Cardiac fibroblast (primary cell): ENCODE measurements at places on chromosomes 7 and 10.

GRCh38 chr7:111730476-111731300, 168.4 kb upstream of the IMMP2L start:
- peak; percentile 58 for DNase-seq

GRCh38 chr10:6692856-6693255, 112.8 kb upstream of the PRKCQ start:
- no peak for DNase-seq

DNA sequence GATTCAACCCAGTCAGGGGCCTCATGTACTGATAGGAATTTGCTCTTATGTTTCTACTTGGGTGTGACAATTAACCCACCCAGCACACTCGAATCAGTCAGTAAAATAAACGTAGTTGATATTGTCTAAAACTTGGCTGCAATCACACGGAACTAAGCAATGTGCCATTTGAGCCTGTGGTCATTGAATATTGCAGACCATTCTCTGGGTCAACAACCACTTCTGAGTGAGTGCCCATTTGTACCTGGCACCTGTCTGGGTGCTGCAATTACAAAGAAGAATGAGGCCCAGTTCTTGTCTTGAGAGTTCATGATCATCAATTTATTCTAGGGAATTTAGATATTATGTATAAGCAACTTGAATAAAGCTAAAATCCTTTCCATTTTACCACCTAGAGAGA, 29.8 kb downstream of the NPY start:
- DNase-seq, result no peak

DNA sequence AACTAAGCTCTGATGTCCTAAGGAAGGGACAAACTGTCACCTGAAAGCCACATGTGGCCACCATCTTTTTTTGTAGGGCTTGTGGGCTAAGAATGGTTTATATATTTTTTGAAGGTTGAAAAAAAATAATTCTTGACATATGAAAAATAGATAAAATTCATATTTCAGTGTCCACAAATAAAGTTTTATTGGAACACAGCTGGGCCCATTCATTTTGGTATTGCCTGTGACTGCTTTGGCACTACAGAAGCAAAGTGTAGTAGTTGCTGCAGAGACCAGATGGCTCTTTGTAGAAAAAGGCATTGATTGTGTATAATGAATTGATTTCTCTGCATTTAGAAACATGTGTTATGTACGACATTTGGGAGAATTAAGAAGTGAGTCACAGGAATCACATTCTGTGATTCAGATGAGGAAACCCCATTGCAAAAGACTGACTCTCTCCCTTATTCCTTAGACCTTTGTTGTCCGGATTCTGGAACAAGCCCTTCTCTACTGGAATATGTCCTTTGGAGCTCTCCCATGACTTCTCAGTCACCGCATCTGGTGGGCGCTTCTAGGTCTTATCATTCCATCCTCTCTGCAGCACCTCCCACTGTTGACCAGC, 438.7 kb downstream of the LRMDA start:
- no peak for DNase-seq

DNA sequence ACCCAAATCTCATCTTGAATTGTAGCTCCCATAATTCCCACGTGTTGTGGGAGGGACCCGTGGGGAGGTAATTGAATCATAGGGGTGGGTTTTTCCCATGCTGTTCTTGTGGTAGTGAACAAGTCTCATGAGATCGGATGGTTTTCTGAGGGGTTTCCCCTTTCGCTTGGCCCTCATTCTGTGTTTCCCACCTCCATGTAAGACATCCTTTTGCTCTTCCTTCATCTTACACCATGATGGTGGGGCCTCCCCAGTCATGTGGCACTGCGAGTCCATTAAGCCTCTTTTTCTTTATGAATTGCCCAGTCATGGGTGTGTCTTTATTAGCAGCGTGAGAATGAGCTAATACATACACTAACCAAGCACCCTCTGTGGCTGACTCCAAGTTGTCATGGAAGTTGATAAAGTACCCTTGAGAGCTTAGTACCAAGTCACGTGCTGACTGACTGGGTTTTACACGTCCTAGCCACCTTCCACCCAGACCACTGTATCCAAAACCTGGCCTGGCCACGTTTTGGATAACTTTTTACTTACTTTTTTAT, 614.4 kb downstream of the SDK1 start:
- DNase-seq, result no peak

DNA sequence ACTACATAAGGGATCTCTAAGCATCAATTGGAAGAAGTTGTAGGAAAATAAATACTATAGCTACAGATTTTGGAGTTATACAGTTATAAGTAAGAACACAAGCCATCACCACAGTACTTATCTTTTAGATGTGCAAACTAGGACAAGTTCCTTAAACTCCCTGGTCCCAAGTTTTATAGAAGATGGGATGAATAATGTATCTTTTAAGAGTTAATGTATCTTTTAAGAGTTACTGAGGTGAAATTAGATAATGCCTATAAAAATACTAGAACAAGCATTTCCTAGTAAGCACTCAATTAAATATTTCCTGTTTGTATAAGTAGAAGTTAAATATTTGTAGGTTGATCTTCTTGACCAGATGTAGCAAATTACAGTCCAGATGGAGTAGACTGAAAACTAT, 56.8 kb downstream of the SEMA3A start:
- no peak for DNase-seq

DNA sequence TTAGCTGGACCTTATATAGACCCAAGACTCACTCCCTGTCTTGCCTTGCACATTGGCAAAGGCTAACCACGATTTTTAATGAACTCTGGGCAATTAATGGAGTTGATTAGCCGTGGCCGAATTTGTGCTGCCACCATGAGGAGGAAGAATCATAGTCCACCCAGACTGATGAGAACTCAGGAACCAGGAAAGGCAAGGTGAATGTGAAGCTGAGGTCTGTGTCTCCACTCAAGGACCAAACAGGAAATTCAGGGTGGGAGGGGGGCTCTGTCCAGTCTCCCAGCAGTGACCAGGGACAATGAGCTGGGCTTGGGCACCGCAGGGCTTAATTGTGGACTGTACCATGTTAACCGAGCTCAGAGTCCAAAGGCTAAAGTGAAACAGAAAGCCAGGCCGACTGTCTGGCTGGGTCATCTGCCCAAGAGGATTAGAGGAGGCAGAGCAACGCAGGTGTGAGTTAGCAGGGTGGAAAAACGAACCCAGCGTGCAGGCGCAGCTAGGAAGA, 127.0 kb upstream of the JCAD start:
- DNase-seq, result no peak

DNA sequence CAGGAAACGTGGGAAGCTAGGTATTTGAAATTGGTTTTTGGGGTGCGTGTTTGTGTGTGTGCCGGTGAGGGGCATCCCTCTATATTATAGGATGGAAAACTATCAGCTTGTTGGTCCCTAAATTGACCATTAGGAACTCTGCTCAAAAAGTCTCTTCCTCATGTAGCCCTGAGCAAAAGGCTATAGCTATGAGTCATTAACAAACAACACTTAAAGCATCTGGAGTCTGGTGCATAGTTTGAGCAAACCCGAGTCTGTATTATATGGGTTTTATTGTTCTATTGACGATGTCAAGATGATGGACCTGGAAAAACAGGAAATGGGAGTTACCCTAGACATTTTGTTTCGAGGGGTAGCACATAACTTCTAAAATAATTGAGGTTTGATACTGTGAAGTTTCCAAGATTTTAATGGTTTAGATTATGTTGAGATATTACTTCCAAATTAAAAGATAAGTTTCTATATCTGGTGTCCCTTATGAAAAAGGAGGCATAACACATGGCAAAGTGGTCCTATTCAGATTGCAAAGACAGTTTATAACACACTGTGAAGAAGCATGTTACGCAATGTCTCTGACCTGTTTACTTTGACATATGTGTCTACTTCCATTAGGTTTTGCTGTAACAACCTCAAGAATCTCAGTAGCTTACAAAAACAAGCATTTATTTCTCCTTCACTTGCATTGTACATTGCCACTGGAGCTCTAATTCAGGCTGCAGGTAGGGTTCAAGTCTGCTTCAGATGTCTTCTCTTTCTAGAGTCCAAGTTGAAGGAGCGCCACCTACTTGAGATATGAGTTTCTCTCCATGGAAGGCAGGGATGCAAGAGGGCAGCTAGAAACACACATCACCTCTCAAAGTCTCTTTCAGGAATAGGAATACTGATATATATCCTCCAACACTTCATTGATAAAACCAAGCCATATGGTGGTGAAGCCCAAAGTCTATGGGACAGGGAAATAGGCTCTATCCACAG, 357.7 kb downstream of the PHF14 start:
- no peak for DNase-seq

- DNase-seq, result peak; percentile 24
Measured at GRCh38 chr7:36749282-36749960, 25.1 kb upstream of the AOAH start.

- DNase-seq, result no peak
Measured at GRCh38 chr7:119802147-119802546, 470.8 kb upstream of the KCND2 start.

GRCh38 chr7:24713850-24714675, 43.2 kb downstream of the GSDME start:
- no peak for DNase-seq

- DNase-seq, result peak; percentile 76
Measured at GRCh38 chr7:70698219-70698832, 433.6 kb upstream of the GALNT17 start.

DNA sequence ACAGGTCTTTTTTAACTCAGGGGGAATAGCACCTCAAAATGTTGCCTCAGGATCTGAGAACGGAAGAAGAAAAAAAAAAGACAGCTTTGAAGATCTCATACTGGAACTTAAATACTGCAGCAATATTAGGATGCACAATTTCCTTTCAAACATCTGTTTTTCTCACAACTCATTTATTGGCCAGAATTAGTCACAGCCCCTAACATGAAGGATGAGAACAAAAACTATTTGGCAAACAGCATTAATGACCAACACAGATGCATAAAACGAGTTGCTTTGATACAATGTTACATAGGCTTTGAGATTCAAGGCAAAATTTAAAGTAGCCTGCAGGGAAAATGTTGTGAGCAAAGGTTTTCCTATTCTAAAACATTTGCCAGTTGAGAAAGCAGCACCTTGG, 36.5 kb downstream of the JMJD1C start:
- peak; percentile 80 for DNase-seq

DNA sequence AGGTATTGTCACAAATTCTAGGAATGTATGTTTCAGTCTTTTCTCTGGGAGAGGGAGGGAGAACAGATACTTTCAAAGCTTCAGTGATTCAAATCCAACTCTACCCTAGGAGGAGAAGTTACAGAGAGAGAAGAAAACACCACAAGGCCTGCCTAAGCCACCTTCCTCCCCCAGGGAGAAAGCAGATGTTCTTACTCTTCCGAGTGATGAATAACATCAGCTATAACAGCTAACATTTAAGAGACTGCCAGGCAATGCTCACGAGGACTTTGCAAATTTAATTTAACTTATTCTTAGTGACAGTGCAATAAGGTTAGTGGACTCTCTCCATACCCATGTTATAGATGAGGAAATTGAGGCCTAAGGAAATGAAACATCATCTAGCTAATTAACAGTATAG, 36.8 kb downstream of the TAS2R41 start:
- no peak for DNase-seq

GRCh38 chr7:158227258-158227984, 360.2 kb downstream of the PTPRN2 start:
- no peak for DNase-seq

- peak; percentile 4 for DNase-seq
Measured at GRCh38 chr7:137399827-137400823, 56.6 kb upstream of the PTN start.

DNA sequence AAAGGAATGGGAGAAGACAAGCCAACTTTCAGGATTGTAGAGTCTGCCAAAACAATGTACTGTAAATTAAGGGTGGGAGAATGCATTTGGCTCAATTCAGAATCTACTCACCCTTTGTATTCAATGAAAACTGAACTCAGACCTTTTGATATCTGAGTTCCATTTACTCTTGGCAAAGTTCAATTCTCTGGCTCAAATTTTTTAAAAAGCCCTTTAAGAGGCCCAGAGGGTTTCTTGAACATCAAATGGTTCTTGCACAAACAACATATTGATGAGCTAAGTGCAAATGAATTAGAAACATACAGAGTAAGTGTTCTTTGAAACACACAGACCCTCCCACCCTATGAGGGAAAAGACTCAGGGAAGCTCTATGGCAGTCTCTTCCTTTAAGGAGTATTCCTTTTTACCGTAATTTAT, 5.2 kb upstream of the XPNPEP1 start:
- DNase-seq, result peak; percentile 75

- no peak for DNase-seq
Measured at GRCh38 chr7:92720604-92721350, 115.6 kb downstream of the CDK6 start.

DNA sequence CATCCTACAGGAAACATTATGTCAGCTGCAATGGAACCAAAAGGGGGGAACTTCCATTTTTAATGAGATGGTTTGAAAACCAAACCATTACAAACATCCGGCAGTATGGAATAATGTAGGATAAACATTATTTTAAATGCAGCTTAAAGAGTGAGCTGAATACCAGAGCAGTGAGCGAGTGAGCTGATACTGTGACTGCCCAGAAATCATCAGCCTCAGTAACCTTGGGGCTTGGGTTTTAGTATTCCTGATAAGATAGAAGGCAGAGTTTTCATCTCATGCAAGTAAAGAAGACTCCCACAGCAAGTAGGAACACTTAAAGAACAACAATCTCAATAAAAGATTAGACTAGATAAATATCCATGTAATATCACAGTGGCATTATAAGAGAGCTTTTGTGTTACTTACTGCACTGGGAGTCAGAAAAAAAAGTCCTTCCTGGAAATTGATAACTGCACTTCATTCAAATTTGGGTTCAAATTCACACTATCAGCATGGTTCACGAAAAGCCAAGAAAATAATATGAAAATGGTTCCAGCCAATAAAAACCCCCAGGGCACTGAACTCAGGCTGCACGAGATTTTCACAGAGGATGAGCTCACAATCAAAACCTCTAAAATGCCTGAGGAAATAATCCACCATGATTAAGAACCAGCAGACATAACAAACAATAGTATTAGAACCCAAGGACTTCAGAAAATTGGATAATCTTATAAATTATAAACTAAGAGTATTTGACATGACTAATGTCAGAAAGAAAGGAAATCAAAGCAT, 115.7 kb downstream of the MTPAP start:
- DNase-seq, result no peak

DNA sequence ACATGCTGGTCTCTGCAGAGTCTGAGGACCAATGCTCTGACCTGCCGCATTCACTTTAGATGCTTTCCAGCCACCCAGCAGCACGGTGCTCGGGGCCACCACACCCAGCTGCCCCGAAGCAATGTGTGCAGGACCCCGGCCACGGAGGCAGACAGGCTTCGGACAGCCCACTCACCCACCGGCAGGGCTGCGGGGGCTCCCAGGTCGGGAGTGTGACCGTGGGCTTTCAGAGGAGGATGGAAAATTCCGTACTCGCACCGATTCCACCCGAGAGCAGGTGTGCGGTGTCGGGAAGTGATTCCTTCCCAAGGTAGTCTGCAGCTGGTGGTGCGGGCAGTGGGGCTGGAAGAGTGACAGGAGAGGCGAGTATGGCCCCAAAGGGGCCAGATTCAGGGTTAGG, 190.9 kb downstream of the DNAJB6 start:
- DNase-seq, result no peak

DNA sequence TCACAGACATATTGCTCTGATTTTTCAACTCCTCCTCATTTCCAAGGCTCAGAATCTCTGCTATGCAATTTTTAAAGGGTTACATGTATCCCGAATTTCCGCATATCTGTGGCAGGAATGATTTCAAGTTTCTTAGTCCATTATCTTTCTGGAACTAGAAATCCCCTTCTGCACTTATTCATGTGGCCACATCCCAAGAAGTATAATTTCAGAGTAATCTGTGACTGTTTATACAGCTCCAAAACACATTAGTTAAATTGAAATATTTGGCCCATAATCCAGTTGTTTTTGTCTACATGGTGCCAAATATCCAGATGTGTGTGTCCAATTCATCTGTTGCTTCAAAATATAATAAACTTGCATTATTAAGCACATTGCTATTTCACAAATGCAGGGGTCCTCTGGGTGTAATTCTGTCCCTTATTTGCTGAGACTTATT, 271.2 kb downstream of the ARHGAP12 start:
- no peak for DNase-seq
